ENCODE measurements at places on chromosomes 16 and 17.

GRCh38 chr17:77372444-77373298, 231.9 kb downstream of the SEC14L1 start:
- peak; percentile 37 for DNase-seq

GRCh38 chr16:25614716-25615265, 77.0 kb upstream of the HS3ST4 start:
- DNase-seq: no peak

DNA sequence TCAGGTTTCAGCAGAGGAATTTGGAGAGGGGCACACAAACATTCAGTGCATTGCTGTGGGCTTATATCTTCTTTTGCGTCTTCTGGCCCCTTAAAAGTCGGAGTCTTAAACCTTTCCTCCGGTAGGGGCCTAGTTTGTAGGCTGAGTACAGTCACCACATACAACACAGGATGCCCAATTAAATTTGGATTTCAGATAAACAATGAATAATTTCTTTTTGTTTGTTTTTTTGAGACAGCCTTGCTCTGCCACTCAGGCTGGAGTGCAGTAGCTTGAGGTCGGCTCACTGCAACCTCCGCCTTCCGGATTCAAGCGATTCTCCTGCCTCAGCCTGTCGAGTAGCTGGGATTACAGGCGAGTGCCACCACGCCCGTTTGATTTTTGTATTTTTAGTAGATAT, 26.7 kb upstream of the ADORA2B start:
- DNase-seq: no peak

GRCh38 chr17:44200478-44201155, 933 bp upstream of the ATXN7L3 start:
- DNase-seq: peak; percentile 65

- no peak for DNase-seq
Measured at GRCh38 chr17:77435272-77436057, 294.7 kb downstream of the SEC14L1 start.

DNA sequence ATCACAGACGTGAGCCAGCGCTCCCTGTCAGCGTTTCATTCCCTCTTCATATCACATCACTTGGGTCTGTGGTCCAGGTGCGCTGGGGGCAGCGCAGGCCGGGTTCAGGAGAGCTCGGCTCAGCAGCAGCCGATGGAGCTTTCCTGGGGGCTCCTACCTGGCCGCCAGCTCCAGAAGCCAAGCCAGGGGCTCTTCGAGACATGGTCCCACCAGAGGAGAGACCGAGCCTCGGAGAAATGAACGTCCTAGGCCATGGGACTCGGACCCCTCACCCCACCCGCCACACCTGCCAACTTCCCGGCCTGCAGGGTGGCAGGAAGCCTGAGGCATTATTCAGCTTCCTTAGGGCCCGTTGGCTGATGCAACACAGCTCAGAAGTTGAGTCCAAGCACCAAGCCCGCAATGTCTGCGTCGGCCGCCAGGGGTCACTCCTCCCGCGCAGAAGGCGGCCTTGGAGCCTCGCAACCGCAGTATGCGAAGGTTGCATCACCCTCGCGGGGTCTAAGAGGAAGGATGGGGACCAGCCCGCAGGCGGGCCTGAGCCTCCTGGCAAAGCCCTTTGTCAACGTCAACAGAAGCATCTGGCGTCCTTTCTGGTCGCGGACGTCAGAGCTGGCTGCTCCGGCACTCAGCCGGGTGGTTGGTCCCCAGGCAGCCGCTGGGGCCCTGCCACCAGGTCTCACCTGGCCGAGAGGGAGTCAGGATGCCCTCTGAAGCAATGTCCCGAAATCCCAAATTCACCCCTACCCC, 13.2 kb upstream of the KLHDC4 start:
- DNase-seq: peak; percentile 94

GRCh38 chr16:72985148-72985941, 62.6 kb downstream of the ZFHX3 start:
- DNase-seq: no peak
